ENCODE measurements at places on chromosomes 11 and 22.

- DNase-seq = no peak
Measured at GRCh38 chr11:121137005-121137404, 36.0 kb downstream of the TECTA start.

DNA sequence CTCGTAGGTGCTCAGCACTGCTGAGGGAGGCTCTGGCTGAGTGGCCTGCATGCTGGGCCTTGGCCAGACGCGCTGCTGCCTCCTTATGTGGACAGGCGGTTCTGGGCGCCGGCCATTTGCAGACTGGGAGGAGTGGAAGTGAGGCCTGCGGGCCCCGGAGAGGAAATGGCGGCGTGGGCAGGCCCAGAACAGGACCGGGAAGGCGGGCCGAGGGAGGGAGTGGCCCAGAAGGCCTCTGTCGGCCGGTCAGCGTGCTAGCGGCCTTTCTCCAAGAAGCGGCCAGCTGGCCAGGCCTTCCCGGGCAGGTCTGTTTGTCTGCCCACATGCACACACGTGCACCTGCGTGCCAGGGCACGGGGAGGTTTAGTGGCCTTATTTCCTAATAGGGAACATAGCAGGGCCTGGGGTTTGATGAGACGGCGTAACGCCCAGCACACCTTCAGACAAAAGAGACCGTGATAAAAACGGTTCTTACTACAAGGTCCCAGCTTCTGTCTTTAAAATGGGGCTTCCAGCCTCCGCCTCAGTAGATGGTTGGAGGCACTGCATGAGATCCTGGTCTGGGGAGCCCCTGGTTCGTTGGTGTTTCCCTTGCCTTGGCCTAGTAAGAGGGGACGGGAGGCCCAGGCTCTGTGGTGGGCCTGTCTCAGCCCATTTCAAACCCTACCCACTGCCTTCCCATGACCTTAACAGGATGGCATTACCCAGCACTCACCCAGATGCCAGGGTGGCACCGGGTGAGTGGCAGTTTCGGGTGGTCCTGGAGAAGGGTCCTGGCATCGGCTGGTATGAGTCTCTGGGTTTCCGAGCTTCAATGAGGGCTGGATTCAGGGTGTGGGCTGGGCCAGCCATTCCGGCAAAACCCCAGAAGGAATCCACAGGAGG is 65.1 kb upstream of the PPARA start:
- peak; percentile 91 for DNase-seq

GRCh38 chr11:35614939-35615569 is 3.2 kb upstream of the FJX1 start:
- DNase-seq = no peak

DNA sequence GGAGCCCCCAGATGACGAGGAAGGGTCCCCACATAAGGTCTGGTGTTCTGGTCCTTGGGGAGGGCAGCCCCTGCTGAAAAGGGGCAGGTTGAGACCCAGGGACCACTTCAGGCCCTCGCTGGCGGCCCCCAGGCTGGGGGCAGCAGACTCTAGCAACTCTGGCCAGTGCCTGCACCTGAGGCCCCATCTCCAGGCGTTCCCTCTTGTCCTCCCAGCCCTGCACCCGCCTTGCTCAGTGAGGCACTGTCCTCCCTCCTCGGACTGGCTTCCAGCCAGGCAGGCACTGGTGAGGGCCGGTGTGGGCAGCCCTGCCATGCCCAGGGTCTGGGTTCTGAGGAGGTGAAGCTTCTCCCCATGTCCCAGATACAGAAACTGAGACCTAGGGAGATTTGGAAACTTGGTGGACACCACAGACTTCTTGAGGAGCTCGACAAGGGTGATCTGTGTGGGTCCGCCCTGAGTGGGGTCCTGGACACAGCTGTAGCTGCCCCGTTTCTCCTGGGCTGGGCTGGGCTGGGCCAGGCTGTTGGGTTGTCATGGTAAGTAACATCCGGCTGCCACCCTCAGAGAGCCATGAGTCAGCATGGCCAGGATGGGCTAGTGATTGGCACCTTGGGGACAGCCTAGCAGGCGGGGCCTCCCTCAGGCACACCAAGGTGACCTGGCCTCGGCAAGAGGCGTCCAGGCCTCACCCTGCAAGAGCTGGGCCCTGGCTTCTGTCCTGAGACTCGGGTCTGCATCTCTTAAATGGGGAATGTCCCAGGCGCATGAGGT is 11.1 kb upstream of the PHLDA2 start:
- no peak for DNase-seq

DNA sequence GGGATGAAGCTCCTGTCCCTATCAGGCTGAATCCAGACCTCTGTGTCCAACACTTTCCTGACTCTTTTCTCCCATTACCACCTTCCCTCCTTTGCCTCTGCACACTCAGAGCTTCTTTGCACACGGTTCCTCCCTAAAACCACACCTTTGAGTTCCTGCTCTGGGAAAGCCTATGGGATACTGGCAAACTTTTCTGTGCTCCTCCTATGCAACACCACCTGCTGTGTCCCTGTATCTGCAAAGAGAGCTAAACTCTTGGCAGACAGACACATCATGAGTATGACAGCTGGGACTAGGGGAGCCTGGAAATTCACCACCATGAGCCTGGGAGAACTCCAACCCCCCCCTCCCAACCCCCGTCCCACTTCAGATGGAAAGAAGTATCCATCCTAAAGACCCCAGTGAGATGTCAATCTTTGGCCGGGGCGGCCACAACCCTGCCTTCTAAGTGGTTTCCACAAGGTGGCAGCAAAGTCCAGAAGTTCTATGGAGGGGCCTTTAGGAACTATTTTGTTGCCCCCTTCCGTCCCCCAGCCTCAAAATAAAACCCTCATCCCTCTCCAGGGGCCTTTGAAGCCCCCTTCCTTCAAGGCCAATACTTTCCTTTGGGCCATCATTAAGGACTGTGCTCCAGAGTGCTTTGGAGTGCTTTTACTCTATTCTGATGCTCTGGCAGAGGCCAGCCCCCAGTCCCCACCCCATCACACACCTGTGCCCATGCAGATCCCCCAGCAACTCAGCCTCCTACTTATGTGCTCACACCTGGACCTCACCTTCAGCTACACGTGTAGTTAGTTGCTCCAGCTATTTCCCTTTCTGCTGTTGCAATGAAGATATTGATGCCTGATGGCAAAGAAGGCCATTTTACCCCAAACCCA is 19.4 kb downstream of the HTR3A start:
- peak; percentile 33 for DNase-seq

DNA sequence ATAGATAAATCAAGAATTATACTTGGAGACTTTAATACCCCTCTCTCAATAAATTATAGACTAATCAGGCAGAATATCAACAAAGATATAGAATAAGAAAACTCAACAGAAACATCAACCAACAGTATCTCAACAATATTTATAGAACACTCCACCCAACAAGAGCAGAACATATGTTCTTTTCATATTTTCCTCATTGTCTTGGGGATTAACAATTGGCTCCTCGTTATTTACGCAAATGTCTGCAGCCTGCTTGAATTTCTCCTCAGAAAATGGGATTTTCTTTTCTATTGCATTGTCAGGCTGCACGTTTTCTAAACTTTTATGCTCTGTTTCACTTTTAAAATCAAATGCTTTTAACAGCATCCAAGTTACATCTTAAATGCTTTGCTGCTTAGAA is 37.0 kb upstream of the FBLN1 start:
- DNase-seq = no peak

DNA sequence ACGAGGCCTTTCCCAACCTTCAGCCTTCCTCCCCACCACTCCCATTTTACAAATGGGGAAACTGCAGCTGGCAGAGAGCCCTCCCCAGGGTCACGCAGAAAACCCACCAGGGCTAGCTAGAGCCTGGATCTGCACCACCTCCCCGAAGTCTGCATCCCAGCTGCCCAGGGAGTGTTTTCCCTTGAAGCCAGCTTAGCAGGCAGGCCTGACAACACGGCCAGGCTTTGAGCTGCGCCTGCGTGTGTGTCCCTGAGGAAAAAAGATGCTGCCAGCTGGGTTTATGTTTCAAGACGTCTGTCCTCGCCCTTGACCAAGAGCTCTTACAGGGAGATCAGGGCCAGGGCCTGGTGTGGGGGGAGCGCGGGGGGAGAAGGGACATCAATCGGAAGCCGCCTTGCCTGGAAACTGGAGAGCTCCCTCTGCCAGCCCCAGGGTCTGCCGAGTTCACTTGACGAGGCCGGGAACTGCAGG is 20.3 kb downstream of the WNT11 start:
- DNase-seq = peak; percentile 77

GRCh38 chr22:45061332-45061731 is 51.5 kb upstream of the PHF21B start:
- no peak for DNase-seq

- no peak for DNase-seq
Measured at GRCh38 chr11:7892840-7893254, 38.2 kb downstream of the OR10A6 start.

GRCh38 chr11:74280494-74280893 is 30.9 kb downstream of the P4HA3 start:
- no peak for DNase-seq

GRCh38 chr22:17112491-17113042 is 8.6 kb downstream of the TMEM121B start:
- DNase-seq = no peak

GRCh38 chr22:46795845-46796565 is 33.6 kb downstream of the TBC1D22A start:
- DNase-seq = peak; percentile 9

GRCh38 chr22:50221410-50222300 is 20.8 kb downstream of the SELENOO start:
- DNase-seq = no peak

- no peak for DNase-seq
Measured at GRCh38 chr11:15544353-15544752, 429.6 kb downstream of the INSC start.

- DNase-seq = no peak
Measured at GRCh38 chr11:16346975-16347374, 9.4 kb downstream of the SOX6 start.

- DNase-seq = no peak
Measured at GRCh38 chr11:134101282-134101681, 32.4 kb downstream of the JAM3 start.

DNA sequence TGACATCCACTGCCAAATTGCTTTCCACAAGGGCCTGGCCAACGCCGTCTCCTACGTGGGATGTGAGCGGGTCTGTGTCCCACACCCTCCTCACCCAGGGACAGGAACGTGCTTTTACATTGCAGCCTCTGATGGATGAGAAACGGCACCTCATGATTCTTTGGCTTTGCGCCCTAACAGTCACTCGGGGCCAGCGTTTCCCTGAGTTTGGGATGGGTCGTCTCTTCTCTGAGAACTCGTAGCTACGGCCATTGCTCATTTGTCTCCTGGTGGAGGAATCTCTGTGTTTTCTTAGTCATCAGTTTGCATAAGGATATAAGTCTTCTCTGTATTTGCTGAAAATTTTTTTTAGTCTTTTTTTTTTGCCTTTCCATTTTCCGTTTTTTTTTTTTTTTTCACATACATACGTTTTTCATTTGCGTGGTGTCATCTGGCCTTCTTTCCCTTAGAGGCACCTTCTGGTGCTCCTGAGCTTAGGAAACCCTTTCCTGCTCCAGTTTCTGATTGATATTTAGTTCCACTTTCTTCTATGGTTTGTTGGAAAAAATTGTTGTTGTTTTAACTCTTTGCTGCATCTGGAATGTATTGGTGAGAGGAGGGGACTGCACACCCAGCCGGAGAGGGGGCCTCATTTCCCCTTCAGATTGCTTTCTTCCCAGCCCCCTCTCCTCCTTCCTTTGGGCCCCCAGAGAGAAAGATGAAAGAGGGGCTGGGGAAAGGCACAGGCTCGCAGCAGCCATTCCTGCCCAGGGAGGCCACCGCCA is 12.0 kb downstream of the TNNT3 start:
- peak; percentile 58 for DNase-seq

DNA sequence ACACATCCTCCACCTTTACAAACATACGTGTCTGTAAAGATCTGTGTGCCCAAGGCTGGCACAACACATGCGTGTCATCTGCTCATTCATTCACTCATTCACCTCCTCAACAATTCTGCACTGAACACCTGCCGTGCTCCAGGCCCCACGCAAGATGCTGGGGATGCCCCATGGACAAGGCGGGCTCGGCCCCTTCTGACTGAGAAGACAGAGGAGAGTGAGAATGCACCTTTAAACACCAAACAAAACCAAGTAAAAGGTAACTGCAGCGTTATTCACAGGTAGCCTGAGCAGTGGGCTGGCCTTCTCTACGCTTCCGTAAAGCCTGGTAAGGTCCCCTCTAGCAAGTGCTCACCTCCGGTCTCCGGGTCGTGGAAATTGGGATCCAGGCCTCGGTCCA is 142.8 kb downstream of the SHANK2 start:
- DNase-seq = no peak

GRCh38 chr22:29784451-29785361 is 17.5 kb downstream of the UQCR10 start:
- peak; percentile 74 for DNase-seq

- no peak for DNase-seq
Measured at GRCh38 chr11:79081471-79082031, 359.3 kb downstream of the TENM4 start.

DNA sequence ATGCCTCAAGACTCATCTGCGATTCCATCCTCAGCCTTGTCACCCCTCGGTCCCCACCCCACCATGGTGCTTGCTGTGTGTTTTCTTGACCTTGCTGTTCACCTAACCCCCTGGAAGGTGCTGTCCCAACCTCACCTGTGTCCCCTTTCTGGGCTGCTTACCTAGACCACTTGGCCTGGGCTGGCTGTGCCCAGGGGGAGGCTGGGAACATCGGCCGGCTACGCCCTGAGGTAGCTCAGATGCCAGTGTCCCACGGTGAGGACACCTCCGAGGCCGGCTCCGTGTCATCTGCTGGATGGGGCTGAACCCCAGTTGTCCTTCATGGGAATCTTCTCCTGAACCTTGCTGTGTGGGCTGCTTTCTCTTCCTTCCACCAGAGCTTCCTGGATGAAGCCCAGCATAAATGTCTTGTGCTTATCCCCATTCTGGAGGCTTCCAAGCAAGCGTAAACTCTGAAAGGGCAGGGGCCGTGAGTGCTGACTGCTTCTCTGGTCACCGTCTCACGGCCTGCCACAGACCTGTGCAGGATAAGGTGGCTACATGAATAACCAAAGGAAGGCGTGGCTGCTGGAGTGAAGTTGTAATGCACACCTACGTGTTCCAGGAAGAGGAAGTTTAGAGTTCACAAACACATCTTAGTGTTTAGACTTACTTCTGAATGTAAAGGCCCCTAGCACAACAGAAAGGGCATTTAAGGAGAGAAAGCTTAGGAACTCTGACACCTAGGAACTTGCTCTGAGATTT is 724.3 kb downstream of the TBC1D22A start:
- DNase-seq = no peak

DNA sequence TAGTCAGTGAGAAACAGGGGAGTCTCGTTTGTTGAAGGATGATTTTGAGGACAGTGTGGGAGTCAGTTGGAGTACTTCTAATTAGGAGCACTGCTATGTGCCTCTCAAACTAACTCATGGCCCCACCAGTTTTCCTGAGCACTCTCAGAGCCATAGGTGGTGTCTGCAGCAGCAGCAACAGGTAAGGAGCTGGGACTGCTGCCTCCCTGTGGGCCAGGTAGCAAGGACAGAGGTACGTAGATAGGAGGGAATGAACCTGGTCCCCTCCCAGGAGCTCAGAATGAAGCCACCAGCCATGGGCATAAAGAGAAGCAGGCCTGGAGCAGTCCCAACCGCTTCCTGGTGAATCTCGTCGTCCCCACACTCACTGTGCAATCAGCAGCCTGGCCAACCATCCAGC is 183.4 kb downstream of the BUD13 start:
- no peak for DNase-seq

Measured in testis (tissue), 5 donors.